ENCODE measurements at places on chromosomes 3 and 15. TPM values are rescaled to one million over a fixed set of nuclear protein-coding genes. Genes with fewer than 3 reads are reported as not detected.

ERICH6 gene
- not detected for total RNA-seq

NR2F2 gene
- 126 TPM for total RNA-seq

DNA sequence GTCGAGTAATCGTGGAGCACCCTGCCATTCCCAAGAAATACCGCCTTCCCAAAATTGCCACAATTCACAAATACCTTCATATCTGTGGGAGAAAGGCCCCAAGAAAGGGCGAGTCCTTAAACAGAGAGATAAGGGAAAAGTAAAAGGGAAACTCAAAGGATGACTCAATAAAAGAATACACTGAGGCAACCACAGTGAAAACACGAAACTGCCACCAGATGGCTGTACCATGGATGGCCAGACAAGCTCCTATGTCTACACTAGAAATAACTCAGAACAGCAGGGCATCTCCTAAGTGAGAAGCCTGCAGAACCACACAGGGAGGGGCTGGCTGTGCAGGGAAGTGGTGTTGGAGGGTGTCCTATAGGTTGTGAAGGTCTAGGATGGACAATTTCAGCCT lies 25.0 kb downstream of the SRGAP3 start:
- H3K4me1 ChIP-seq: no peaks in the 10 kb centered on the region
- DNase-seq: no peak
- no peak overlapping the region for H3K27ac ChIP-seq

GRCh38 chr3:170579646-170580045 lies 6.2 kb downstream of the SLC7A14 start:
- H3K27me3 ChIP-seq: peaks cover under 1% of the 10 kb centered on the region
- H3K4me3 ChIP-seq: no peak overlapping the region
- no peak for DNase-seq
- H3K36me3 ChIP-seq: no peaks in the 10 kb centered on the region
- H3K27ac ChIP-seq: no peak overlapping the region

DNA sequence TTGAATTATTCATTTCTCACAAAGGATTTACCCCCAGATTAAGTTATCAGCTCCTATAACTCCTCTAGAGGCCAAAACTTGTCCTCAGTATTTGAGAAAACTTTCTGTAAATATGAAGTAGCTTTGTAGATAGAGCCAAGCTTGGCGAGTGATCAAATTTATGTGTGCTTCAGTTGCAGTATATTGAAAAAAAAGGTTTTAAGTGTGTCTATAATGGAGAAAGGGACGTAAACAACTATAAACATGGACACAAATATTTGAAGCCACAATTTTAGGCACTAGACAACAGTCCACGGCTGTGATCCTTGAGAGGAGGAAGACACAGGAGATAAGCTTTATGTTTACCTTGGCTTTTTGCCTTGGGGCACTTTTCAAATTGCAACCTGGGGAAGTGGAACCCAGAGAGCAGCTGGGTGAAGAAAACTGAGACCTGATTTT lies 118.7 kb downstream of the THRB start:
- no peaks in the 10 kb centered on the region for H3K36me3 ChIP-seq
- H3K4me1 ChIP-seq: peaks cover 18% of the 10 kb centered on the region
- H3K27ac ChIP-seq: peak overlapping the region; percentile 78
- no peak overlapping the region for H3K4me3 ChIP-seq
- no peak for DNase-seq

ZNF280D gene
- total RNA-seq: 20.5 TPM

STOML1 gene
- 15.3 TPM for total RNA-seq

- H3K36me3 ChIP-seq: no peaks in the 10 kb centered on the region
- DNase-seq: no peak
- H3K4me3 ChIP-seq: no peak overlapping the region
- H3K27me3 ChIP-seq: no peaks in the 10 kb centered on the region
- no peak overlapping the region for H3K27ac ChIP-seq
Observed at GRCh38 chr3:35224565-35225295, 414.6 kb upstream of the ARPP21 start.

DNA sequence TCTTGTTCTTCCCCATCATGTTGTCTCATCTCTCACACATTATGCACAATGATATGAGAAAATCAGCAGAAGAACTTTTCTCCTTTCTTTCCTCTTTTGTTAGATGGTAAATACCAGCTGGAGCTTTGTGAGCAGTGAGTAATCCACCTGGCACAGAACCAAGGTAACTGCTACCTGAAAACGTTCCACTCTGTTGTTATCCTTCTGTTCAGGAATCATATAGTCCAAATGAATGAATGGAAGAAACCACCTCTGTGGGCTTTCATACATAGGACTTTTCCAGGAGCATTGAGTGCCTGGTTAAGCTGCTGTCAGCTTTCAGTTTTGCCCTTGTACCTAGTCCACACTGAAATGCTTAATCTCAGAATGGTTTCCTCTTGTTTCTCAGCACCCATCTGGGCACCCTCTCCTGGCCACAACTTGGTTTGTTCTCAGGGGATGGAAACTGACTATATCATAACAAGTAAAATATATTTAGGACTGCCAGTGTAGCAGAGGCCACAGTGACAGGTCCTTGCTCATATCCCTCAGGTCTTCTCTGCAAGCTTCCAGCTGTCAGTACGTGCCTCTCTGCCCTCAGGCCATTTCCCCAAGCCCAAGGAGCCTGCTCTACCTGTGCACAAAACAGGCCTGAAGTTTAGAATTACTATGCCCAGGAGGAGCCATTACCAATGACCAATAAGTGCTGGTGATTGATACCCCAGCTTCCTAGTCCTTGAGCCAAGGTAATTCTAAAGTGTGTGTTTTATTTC lies 23.5 kb upstream of the SLC4A7 start:
- H3K4me1 ChIP-seq: peaks cover 6% of the 10 kb centered on the region
- no peak overlapping the region for H3K4me3 ChIP-seq
- no peak overlapping the region for H3K27ac ChIP-seq
- H3K27me3 ChIP-seq: no peaks in the 10 kb centered on the region
- DNase-seq: no peak
- no peaks in the 10 kb centered on the region for H3K36me3 ChIP-seq

PSTPIP1 gene
- total RNA-seq: 14.6 TPM

HIGD2B gene
- not detected for total RNA-seq

GRCh38 chr3:63874769-63875168 lies 11.1 kb downstream of the ATXN7 start:
- no peak overlapping the region for H3K27ac ChIP-seq
- DNase-seq: no peak
- H3K27me3 ChIP-seq: no peaks in the 10 kb centered on the region
- H3K36me3 ChIP-seq: no peaks in the 10 kb centered on the region

- H3K4me3 ChIP-seq: no peak overlapping the region
- DNase-seq: no peak
- H3K4me1 ChIP-seq: no peaks in the 10 kb centered on the region
- no peaks in the 10 kb centered on the region for H3K27me3 ChIP-seq
Observed at GRCh38 chr3:135885885-135886284, 79.6 kb upstream of the PPP2R3A start.

- DNase-seq: no peak
- H3K4me1 ChIP-seq: no peaks in the 10 kb centered on the region
- H3K27me3 ChIP-seq: no peaks in the 10 kb centered on the region
- H3K27ac ChIP-seq: peak overlapping the region; percentile 19
- no peak overlapping the region for H3K4me3 ChIP-seq
Observed at GRCh38 chr15:55823191-55823670, 80.3 kb upstream of the PRTG start.

DNA sequence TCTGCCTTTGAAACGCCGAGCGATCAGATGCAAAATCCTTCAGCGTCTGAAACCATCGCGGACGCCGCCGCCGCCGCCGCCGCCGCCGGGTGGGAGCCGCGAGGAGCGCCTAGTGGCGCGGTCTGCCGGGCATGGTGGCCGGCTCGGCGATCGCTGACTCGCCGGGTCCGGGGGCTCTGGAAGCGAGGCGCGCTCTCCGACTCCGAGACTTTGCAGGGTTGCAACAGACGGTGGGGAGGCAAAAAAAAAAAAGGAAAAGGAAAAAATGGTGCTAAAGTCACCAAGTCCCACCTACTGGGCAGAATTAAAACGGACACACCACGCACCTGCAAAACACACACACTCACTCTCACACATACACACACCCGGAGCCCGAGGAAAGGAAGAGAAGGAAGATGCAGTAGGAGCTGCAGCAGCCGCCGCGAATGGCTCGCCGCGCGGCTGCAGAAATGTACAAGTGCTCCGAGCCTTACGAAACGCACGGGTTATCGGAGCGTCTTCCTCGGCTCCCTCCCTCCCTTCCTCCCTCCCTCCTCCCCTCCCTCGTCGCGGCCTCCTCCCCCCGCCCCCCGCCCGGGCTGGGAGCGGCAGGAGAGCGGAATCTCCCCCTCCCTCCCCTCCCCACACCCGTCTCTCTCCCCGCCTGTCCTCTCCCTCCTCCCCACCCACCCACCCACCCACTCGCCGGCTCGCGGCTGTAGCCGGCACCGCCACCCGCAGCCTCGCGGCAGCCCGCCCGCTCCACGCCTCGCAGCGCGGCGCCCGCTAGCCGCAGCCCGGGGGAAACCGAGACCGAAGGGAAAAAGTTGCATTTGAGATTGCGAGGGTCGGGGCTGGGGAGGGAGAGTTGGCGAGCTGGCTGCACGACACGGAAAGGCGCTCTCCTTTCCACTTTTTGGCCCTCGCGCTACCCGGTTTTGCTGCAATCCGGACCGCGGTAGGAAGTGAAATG lies at the start of gene NTRK3:
NTRK3 (minus strand) TSS at position 461 of the 952 bp plus-strand sequence. CDS start 586 bp downstream, outside the sequence.
- H3K36me3 ChIP-seq: no peaks in the 10 kb centered on the region
- peak within 1 kb of the TSS; percentile 79 for H3K4me3 ChIP-seq
- no peak for DNase-seq
